ENCODE measurements at places on chromosomes 12 and 14. TPM values are rescaled to one million over a fixed set of nuclear protein-coding genes. Genes with fewer than 3 reads are reported as not detected.

FSCB gene
- under 0.01 TPM for total RNA-seq

GPX2 gene
- not detected for total RNA-seq

CFAP251 gene
- 0.21 TPM for total RNA-seq

OR4E2 gene
- not detected for total RNA-seq

LIN7A gene
- 6.1 TPM for total RNA-seq

TAS2R20 gene
- total RNA-seq, result 2.6 TPM

NINJ2 gene
- 8.4 TPM for total RNA-seq

PHETA1 gene
- total RNA-seq, result 2.7 TPM

PLA2G1B gene
- 0.31 TPM for total RNA-seq

MUCL1 gene
- not detected for total RNA-seq

TAS2R42 gene
- not detected for total RNA-seq
